ENCODE measurements at places on chromosomes 7 and 10. TPM values are rescaled to one million over a fixed set of nuclear protein-coding genes. Genes with fewer than 3 reads are reported as not detected.
A peak's percentile ranks its signal among the peaks of the same experiment; 100 is the strongest.

- no peak for DNase-seq
These were observed 27.8 kb downstream of the CAV1 start for GRCh38 chr7:116552602-116553001.

GRCh38 chr7:82335927-82336326 lies 107.7 kb downstream of the CACNA2D1 start:
- no peak for DNase-seq

GRCh38 chr7:85452674-85453073 lies 265.8 kb upstream of the SEMA3D start:
- DNase-seq: no peak

DNA sequence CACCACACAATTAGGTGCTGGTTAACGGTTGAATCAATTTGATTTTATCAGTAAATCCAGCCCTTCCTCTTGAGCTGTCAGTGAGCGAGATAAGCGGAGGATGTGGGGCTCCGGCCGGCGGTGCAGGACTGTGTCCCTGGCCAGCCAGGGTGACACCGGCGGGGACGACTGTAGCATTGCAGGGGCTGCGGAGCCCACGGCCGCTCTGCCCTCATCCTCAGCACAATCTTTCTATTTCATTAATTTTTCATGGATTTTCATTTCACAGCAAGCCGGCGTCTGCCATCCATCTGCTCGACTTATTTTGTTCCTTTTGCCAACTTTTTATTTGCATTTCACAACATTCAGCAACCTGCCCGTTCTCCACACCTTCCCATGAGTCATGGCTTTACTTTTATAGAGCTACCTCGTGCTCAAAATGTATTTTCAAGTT lies 4.7 kb downstream of the ADARB2 start:
- no peak for DNase-seq

GRCh38 chr10:59036311-59037017 lies 140.0 kb upstream of the PHYHIPL start:
- DNase-seq: no peak

DNA sequence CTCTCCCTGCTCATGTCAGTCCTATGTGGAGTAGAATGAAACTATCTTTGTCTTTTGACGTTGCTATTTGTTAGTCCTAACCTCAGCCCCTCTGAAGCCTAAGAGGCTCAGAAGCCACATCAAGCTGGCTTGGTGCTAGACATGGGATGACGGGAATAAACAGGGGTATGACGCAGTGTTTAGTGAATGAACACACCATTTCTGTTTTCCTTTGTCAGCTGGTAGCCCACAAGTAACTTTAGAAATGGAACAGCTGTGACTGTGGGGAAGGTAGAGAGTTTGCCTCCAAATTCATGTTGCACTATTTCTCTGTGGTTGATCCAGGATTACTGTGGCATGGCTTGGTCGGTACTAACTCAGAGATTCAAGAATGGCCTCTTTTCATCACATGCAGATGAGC lies 31.3 kb downstream of the COX15 start:
- no peak for DNase-seq

DNA sequence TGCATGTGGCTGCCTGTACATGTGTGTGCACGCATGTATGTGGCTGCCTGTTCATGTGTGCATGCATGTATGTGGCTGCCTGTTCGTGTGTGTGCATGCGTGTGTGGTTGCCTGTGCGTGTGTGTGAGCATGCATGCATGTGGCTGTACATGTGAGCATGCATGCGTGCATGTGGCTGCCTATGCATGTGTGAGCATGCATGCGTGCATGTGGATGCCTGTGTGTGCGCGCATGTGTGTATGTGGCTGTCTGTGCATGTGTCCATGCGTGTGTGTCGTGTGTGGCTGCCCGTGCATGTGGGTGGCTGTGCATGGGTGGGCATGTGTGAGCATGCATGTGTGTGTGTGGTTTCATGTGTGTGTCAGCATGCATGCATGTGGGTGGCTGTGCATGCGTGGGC lies 218.3 kb downstream of the ELFN1 start:
- no peak for DNase-seq

- DNase-seq: no peak
These were observed 26.8 kb upstream of the BTBD16 start for GRCh38 chr10:122244001-122244975.

GRCh38 chr7:126150278-126150958 lies 1102.3 kb downstream of the GRM8 start:
- no peak for DNase-seq

DNA sequence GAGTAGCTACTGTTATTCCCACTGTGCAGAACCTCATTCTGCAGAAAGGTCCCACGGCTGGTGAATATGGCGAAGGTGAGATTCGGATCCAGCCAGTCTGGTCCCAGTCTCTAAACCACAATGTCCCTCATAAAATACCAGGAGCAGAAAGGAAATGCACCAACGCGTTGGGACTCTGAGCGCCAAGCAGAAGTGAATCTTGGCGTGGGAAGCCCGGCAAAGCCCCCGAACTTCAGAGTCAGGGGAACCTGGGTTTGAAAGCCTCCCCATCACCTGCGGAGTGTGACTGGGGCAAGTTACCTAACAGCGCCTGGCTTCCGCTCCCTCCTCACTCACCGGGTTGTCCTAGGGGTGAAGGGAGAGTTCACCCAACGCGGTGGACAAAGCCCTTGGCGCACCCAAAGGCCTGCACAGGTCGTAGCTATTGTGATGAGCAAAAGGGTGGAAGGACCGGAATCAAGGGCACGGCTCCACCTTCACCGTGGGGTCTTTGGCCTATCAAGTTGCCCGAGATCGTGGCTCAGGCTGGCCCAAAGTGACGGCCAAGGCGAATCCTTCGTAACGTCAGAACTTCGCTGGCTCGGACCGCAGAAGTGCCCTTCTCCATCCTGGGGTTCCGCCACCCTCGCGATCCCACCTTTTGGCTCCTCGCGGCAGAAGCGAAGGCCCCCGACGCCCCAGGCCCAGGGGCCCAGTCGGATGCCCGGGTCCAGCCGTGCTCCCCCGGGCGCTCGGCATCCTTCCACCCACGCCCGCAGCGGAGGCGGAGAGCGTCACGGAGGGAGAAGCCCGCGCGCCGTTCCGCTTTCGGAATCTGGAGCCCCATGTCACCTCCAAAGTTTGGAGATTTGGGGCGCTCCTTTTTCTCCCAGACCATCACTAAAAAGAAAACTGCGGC lies 811 bp downstream of the RGS10 start:
- peak; percentile 58 for DNase-seq

DNA sequence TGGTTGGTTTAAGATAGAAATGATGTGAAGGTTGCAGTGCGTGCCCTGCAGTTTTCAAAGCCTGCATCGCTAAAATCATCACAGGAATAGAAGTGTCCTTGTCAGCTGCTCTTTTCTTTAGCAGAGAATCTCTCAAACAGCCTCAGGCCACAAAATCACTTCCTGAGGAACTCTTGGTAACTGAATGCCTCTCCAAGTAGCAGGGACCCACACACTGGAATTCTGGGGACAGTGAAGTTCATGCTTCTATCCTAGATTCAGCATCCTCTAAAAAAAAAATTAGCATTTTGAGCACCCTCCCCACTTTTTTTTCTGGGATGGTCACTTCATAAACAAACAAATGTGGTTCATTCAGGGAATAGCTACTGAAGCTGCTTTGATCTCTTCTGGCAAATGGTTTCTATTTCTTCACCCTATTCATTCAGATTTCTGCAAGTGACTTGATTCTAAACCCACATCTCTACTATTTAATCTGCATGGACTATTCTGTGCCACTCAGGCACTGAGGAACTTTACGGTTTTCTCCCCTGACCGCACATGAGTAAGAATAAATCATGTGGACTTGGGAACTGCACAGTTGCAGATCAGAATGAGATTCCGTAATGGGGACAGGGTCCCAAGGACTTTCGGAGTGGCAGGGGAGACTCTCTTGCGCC lies 306.9 kb downstream of the FRMD4A start:
- no peak for DNase-seq

- DNase-seq: no peak
These were observed 30.6 kb upstream of the ZNRF2 start for GRCh38 chr7:30253796-30254165.

GRCh38 chr7:111730476-111731300 lies 168.4 kb upstream of the IMMP2L start:
- DNase-seq: peak; percentile 45

DNA sequence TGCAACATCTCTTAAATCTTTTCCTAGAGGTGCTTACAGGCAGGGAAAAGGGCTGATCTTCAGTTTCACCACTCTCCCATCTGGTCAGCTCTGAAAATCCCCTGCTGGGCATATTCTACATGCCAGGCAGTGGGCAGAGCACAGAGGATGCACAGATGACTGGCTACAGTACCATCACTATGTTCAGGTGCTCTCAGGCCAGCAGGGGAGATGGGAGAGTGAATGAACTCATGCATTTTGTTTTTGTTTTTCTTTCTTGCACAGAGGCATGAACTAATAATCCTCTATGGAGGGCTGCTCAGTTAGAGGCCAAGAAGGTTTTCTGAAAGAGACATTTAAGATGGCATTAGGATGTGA lies 19.3 kb downstream of the ELMO1 start:
- DNase-seq: no peak

- peak; percentile 95 for DNase-seq
These were observed at the start of gene CALHM2 for GRCh38 chr10:103451831-103452505. TSS of gene CALHM2 (minus strand) at chr10:103452370. CDS start at chr10:103449941, 2,429 bp downstream.

- no peak for DNase-seq
These were observed 176.2 kb upstream of the NOBOX start for GRCh38 chr7:144579687-144580086.

DNA sequence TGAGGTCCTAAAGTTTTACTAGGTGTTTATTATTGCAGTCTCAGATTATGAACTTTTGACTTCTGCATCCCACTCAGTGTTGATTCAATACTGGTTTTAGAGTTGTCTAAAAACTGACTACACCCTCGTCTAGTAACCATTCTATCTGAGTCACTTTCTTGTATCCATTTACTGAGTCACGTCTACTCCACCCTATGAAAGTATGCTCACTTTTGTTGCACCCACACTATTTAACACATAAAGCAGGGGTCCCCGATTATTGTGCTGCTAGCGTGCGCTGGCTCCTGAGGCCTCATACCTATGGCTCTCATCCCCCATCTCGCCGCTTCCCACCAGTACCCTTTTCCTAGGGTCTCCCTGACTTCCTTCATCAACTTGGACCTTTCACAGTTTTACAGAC lies 2.0 kb downstream of the SAMD9 start:
- no peak for DNase-seq

- no peak for DNase-seq
These were observed 98.9 kb downstream of the HERPUD2 start for GRCh38 chr7:35596061-35596460.

DNA sequence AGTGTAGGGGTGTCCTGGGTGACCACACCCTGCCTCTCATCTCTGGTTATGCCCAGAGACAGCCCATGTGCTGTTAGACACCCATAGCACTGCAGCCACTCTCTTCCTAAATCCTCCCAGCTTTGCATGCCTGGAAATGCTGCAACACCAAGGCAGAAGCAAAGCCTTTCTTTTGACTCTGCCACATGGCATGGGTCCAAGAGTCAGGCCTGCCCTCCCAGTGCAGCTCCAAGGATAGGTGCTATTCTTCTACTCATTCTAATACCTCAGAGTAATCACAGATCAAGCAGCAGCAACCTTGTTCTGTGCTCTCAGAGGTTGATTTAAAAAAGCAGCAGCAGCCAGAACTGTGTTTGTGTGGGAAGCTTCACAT lies 23.4 kb downstream of the FRMPD2 start:
- no peak for DNase-seq

DNA sequence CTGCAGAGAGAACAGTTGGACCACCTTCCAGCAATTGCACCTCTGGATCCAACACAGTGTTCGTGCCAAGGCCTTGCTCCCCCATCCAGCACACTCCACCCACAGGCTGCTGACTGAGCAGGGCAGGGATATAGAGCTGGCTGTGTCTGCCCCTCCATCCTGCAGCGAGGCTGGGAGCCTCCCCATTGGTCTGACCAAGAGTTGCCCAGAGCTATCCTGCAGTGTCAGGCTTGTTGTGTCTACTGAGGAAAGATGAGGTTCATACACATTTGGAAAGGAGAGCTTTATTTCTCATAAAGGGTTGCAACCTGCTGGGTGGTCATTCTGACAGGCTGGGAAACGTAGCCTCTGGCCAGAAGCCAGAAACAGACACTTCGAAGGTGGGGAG lies 27.1 kb downstream of the PRF1 start:
- no peak for DNase-seq

DNA sequence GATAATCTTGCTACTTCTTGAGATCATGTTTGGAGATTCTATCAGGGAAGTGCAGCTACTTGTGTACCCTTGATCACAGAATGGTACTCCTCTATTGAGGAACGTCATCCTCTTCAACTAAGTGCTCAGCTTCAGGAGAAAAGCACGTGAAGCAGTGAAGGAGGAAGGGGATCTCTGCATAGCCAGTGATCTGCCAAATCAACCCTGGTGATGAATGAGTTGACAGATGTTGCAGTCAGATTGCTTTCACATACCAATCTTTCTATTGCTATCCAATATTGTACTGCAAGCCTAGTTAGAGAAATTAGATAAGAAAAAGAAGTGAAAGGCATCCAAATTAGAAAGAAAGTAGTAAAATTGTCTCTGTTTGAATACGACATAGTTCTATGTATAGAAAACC lies 309.4 kb downstream of the TWIST1 start:
- DNase-seq: no peak

- peak; percentile 12 for DNase-seq
These were observed 648.4 kb upstream of the LRRTM3 start for GRCh38 chr10:66277481-66277880.

GRCh38 chr7:93373537-93373936 lies 141.4 kb downstream of the VPS50 start:
- DNase-seq: no peak

DNA sequence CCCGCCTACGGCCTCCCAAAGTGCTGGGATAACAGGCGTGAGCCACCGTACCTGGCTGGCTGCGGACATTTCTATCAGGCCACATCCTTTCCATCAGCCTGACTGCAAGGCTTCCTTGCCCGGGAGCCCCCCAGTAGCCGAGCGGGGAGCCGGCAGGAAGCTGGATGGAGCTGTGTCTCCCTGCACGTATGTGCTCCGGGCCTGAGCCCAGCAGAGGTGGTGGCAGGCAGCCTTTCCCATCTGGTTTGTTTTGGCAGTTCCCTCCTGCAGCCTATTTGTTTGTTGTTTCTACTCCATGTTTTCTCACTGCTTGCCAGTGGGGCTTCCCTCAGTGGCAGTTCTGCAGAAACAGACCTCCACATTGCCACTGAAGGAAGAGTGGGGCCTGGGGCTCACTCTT lies 5.4 kb downstream of the POP7 start:
- peak; percentile 39 for DNase-seq

Gene SRRM3
- total RNA-seq: 7.6 TPM

Gene SFTPA1
- total RNA-seq: not detected

Gene MYO3A
- 4.8 TPM for total RNA-seq

Gene PRF1
- not detected for total RNA-seq

Gene NUTM2E
- total RNA-seq: 0.15 TPM

Gene AKR1C2
- 0.11 TPM for total RNA-seq

Gene EMX2
- not detected for total RNA-seq

Gene SPDYE11
- total RNA-seq: not detected

Gene CTNNA3
- 2.3 TPM for total RNA-seq

Gene CCL24
- total RNA-seq: not detected

Gene ANKRD61
- 0.18 TPM for total RNA-seq

Gene WIPF3
- total RNA-seq: 2.5 TPM

Gene SAMD9
- 0.04 TPM for total RNA-seq

Gene SOSTDC1
- not detected for total RNA-seq

Gene TMEM209
- total RNA-seq: 25.1 TPM

Gene ZP3
- total RNA-seq: 6.9 TPM
